ENCODE measurements at places on chromosomes 1 and 21. TPM values are rescaled to one million over a fixed set of nuclear protein-coding genes. Genes with fewer than 3 reads are reported as not detected.

Gene TSACC
- not detected for total RNA-seq

Gene SLC5A9
- 0.84 TPM for total RNA-seq

Gene NMNAT2
- total RNA-seq: 2.8 TPM

Gene TACSTD2
- total RNA-seq: 4.6 TPM

Gene SPRR2D
- not detected for total RNA-seq

Gene WDR26
- 94.7 TPM for total RNA-seq
